ENCODE measurements at places on chromosomes 12 and 14.

GRCh38 chr14:96590190-96590864 lies 88.1 kb downstream of the PAPOLA start:
- DNase-seq: no peak

GRCh38 chr14:90060312-90060964 lies 1.4 kb upstream of the KCNK13 start:
- DNase-seq: peak; percentile 58

- DNase-seq: no peak
Observed at GRCh38 chr14:93980456-93981201, 4.3 kb upstream of the ASB2 start.

DNA sequence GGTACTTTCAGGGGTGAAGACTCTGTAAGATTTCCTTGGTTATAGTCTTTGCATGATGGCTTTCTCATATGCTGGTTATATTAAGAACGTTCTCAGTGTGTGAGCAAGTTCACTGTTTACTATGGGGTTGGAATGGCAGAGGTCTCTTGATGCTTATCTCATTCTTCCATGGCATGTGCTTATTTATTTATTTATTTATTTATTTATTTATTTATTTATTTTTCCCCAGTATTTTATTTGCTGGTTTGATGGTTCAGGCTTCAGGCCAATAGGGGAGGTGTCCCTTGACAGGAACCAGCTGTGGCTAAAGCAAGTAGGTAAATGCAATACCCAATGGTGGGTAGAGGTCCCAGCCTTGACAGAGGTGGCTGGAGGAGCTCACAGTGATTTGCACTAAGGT lies 161.3 kb upstream of the GARIN6 start:
- DNase-seq: no peak

- DNase-seq: peak; percentile 59
Observed at GRCh38 chr12:49838973-49839633, 3.8 kb downstream of the BCDIN3D start.

DNA sequence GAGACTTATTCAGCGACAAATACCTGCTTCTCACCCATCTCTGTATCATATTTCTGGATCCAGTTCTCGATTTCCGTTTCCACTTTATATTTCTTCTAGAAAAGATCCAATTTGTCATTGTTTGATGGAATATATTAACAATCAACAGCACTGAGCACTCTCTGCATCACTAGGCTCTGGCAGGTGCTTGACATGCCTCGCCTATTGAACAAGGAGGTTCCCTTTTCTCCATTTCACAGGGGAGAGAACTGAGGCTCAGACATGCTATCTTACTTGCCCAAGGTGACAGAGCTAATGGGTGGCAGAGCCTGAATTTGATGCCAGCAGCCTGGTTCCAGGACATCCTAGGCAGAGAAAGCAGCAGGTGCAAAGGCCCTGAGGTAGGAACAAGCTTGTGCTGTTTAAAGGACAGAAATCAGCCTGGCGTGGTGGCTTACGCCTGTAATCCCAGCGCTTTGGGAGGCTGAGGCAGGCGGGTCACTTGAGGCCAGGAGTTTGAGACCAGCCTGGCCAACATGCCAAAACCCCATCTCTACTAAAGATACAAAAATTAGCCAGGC lies 12.1 kb downstream of the RITA1 start:
- DNase-seq: no peak

DNA sequence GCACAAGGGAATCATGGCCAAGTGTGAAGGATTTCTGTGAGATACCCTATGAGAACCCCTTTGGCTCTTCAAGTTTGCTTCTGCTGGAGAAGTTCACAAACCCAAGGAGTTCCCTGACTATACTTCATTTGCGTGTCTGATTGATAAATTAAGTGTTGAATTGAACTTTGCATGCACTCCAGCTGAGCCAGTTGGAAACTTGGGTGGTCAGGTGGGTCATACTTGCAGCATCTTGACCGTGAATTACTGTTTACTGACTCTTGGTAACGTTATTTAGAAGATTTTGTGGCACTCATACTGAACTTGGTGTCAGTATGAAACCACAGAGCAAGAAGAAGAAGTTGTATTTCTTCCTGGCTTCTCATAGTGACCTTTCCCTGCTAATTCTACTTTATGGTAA lies 77.5 kb downstream of the TGFB3 start:
- DNase-seq: no peak

DNA sequence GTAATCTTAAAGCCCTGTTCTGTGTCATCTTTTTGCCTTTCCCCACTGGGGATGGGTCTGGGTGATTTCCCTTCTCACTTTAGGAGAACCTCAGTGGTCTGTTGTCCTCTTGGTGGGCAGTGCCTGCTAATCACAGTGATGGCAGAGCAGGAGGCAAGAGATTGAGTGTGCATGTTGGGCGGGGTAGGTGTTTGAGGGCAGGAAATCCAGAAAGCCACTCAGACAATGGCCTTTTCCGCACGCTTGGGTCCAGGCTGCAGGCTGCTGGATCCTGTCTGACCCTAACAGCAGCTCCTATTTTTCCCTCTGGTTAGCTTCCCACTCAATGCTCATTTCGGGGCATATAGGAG lies 13.7 kb upstream of the ITGA5 start:
- no peak for DNase-seq

- DNase-seq: no peak
Observed at GRCh38 chr14:34204774-34205173, 253.9 kb upstream of the EGLN3 start.

DNA sequence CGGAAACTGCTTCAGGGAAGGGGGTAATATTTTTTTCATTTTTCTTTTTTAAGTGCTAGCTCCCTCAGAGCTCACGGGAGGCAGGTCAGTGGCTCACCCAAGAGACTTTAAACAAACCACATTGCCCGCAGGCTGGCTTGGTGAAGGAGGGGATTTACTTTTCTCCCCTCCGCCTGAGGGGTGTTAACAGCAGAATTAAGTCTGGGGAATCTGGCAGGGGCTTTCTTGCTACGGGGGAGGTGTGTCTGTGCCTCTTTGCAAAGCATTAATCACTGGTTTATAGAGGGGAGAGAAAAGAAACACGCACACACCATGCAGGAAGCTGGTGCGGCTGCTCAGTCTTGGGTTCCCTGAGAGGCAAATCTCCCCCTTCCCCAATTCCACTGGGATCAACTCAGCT lies 26.2 kb upstream of the TBX3 start:
- no peak for DNase-seq

GRCh38 chr12:131421509-131422186 lies 289.2 kb upstream of the SFSWAP start:
- DNase-seq: no peak

GRCh38 chr12:24943947-24944600 lies 4.8 kb downstream of the BCAT1 start:
- no peak for DNase-seq

DNA sequence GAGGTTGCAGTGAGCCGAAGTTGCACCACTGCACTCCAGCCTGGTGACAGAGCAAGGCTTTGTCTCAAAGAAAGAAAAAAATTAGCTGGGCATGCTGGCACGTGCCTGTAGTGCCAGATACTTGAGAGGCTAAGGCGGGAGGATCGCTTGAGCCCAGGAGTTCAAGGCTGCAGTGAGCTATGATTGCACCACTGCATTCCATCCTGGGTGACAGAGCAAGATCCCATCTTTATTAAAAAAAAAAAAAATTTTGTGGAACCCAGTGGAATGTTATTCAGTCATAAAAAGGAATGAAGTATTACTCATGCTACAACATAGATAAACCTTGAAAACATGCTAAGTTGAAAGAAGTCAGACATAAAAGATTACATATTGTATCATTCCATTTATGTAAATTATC lies 8.3 kb upstream of the ERBB3 start:
- no peak for DNase-seq

GRCh38 chr14:100350276-100350926 lies 27.3 kb downstream of the SLC25A47 start:
- no peak for DNase-seq

DNA sequence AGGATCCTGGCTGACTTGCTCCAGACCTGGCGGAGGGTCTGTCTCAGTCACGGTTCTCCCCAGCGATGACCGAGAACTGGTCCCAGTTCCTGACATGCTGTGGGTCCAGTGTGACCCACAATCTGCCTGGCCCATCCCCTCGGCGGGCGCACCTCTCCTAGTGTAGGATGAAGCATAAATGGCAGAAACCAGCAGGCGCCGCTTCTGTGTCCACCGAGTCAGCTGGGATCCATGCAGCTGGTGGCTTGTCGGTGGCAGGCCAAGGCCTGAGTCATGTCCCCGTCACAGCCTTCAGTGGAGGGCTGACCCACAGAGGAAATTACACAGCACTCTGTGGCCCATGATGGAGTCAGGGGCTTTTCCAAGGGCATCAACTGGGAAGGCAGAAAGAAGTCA lies 38.5 kb downstream of the NFKBIA start:
- DNase-seq: no peak

- DNase-seq: no peak
Observed at GRCh38 chr12:117576053-117576452, 214.6 kb upstream of the NOS1 start.

GRCh38 chr12:21429994-21430393 lies 7.5 kb upstream of the PYROXD1 start:
- no peak for DNase-seq

GRCh38 chr14:38553586-38553985 lies 297.7 kb upstream of the CLEC14A start:
- DNase-seq: no peak

- no peak for DNase-seq
Observed at GRCh38 chr12:72982356-72982755, 710.2 kb downstream of the TRHDE start.

GRCh38 chr12:2970744-2971143 lies 11.5 kb downstream of the TEAD4 start:
- no peak for DNase-seq

GRCh38 chr14:55329999-55330710 lies 58.9 kb downstream of the FBXO34 start:
- no peak for DNase-seq

- no peak for DNase-seq
Observed at GRCh38 chr12:67284561-67284960, 15.4 kb downstream of the CAND1 start.

- DNase-seq: no peak
Observed at GRCh38 chr12:51692016-51692415, 101.0 kb downstream of the SCN8A start.

DNA sequence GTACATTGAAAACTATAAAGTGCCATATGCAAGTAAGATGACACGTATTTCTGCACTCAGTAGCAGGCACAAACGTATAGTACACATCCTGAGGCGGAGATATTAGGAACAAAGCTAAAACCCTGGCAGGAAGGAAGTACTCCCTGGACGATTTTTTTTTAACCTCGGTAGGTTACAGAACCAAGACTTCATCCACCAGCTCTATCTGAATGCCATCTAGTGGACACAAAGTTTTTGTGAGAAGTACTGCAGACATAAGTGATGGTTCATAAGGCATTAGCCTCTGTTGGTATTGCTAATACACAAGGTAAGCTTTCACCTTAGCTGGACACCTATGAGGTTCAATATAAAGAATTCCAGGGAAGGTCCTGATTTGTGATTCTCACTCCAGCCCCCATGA lies 83.0 kb upstream of the CCDC196 start:
- DNase-seq: no peak

GRCh38 chr12:23944067-23944466 lies 5.4 kb downstream of the SOX5 start:
- DNase-seq: no peak

DNA sequence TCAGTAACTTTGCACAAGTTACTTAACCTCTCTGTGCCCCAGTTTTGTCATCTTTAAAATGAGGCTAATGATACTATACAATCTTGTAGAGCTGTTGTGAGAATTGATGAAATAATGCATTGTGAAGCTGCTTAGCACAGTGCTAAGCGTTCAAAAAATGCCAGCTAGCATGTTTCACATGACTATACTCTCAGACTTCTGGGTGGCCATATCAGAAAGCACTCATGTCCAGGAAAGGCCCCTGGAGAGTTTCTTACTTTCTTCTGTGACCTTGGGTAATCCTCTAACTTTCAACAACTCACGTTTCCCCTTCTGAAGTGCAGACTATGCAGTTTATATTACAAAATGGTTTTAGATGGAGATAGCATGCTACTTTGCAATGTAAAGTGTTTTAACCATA lies 68.1 kb downstream of the TPH2 start:
- DNase-seq: no peak

DNA sequence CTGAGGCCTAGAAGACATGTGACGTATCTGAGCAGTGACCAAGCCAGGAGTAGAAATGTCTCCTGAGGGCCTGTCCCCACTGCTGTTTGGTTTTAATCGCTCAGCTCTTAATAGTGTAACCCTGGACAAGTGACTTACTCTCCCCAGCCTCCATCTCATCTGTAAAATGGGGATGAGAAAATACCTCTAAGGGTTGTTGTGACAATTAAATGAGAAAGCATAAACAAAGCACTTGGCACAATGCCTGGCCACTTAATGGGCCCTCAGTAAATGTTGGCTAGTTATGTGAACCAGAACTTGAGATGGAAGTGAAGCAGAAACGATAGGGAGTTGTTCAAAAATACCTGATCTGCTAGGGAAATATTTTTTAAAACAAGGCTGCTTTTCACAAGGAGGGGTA lies 58.2 kb downstream of the HMGA2 start:
- DNase-seq: no peak

DNA sequence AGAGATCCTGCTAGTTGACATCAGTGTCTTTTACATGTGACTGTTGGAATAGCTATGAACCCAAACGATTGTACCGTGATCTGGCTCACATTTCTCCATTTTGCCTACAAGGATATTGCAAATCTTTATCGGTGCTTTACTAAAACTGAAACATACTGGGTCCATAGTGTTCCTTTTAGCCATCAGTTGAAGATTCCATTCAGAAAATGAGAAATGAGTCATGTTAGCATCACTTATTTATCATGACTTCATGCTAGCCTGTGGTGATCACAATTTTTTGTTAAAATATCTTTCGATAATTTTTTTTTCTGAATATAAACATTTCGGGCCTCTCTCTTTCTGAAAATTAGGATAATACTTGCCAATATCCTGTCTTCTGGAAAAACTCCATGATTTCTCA lies 210.3 kb downstream of the EGLN3 start:
- DNase-seq: no peak

- DNase-seq: no peak
Observed at GRCh38 chr14:82313889-82314288, 780.2 kb upstream of the SEL1L start.

GRCh38 chr12:10562306-10562933 lies 51.0 kb downstream of the MAGOHB start:
- peak; percentile 40 for DNase-seq

GRCh38 chr12:124746649-124747425 lies 116.8 kb downstream of the SCARB1 start:
- no peak for DNase-seq

GRCh38 chr12:4974217-4974616 lies 64.5 kb downstream of the KCNA1 start:
- no peak for DNase-seq

- DNase-seq: no peak
Observed at GRCh38 chr12:57190037-57190436, 26.6 kb upstream of the NXPH4 start.

GRCh38 chr14:90839889-90840266 lies 23.6 kb upstream of the TTC7B start:
- DNase-seq: no peak

- DNase-seq: no peak
Observed at GRCh38 chr14:32719601-32720000, 219.1 kb upstream of the NPAS3 start.

GRCh38 chr14:102927878-102928411 lies 5.5 kb downstream of the AMN start:
- DNase-seq: no peak

- no peak for DNase-seq
Observed at GRCh38 chr14:21248739-21249411, 20.4 kb downstream of the HNRNPC start.

Data from activated CD4-positive, alpha-beta T cell treated with anti-CD3 and anti-CD28 coated beads, Interleukin-2, amount 10 ng/mL, durations not matched to agents 7 days and 5 days (primary cell).